ENCODE measurements at places on chromosomes 3 and 15.

GRCh38 chr3:140236836-140237501 lies 302.0 kb downstream of the CLSTN2 start:
- DNase-seq, result no peak

DNA sequence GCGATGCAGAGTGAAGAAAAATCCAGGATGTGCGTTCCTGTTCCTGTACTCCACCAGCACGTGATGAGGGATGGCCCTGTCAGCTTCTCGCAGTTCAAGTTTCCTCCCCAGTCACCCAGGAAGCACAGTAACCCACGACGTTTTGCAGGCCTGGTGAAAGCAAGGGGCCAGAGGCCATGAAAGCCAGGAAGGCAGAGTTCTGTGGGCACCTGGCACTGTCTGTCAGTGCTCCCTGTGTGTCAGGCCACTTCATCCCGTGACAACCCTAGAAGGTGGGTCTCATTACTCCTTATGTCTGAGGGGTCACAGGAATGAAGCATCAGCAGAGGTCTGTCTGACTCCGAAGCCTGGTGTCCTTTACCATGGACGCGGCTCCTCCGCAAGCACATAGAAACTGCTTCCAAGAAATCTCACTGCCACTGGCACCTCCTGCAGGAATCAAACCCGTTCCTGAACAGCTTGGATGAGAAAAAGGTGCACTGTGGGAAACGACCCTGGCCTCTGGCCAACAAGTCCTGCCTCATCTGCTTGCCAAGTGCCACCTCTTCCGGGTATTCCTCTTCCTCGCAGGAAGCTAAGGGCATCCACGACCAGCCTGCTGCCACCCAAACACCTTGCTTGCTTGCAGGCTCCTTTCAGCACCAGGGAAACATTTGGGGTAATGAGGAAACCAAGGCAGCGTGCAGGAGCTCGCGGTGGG lies 14.6 kb downstream of the RAB43 start:
- no peak for DNase-seq

GRCh38 chr15:70064441-70064840 lies 33.3 kb downstream of the TLE3 start:
- DNase-seq, result no peak

GRCh38 chr3:133053532-133053931 lies 15.3 kb downstream of the TMEM108 start:
- DNase-seq, result no peak

DNA sequence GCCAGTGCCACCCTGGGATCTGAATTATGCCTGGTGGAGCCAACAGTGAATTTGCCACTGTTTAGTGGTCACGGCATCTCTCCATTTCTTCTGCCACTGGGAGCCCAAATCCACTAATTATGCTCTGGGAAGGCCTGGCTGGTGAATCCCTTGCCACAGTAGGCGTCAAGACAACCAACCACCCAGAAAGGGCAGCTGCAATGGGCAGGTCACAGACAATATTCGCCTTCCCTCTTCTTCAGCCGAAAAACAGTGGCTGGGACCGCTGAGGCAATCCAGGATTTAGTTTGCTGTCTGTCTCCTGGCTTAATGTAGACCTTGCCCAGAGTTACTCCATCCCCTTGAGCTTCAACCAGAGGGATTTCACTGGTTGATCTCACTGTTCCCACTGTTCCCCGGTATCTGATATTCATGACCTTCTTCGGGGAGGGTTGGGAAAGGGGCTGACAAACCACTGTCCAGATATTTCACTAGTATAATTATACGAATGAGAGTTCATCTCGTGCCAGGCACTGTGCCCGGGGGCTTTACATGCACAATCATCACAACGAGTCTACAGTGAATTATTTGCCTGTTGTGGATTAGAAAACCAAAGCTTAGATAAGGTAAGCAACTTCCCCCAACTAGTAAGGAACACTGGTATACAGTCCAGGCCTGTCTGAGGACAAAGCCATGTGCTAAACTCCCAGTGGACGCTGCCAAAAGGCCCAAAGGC lies 49.9 kb upstream of the RAB6B start:
- DNase-seq, result no peak

DNA sequence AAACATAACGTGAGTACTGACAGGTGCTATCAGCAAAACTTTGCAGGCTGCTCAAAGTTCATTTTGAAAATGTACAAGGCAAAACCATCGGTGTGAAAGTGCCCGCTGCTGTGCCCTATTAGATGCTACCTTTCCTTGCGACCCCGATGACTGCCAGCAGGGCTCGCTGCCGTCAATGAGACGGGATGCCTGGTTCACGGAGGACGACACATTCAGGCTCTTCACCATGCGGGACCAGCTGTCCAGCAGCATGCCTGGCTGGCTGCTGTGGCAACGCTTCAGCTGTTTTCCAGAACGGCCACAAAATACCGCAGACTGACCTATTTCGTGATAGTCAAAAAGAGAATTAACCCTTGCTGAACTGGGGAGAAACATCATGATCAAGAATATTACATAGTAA lies 92.7 kb upstream of the OCA2 start:
- no peak for DNase-seq

DNA sequence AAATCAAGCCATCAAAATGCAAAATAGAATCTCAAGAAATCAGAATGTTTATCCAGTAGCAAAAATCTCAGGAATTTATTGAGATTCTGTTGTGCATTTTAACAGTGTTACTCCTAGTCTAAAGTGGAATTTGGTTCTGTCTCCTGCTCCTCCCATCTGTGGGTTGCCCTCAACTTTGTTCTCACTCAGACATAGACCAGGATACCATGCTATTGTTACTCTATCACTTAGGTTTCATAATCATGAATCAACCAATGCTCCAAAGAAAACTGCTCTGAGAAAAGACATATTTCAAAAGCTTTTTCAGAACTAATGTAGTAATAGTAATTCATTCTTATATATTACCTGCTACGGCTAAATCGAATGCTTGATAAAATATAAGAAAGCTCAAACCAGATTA lies 274.7 kb downstream of the RBMS3 start:
- no peak for DNase-seq

- DNase-seq, result no peak
These were observed 256.0 kb upstream of the STAC start for GRCh38 chr3:36124118-36124796.

- DNase-seq, result no peak
These were observed 393 bp downstream of the ERICH6 start for GRCh38 chr3:150703299-150703755.

- no peak for DNase-seq
These were observed 1.5 kb upstream of the SMAD3 start for GRCh38 chr15:67063689-67064606.

GRCh38 chr3:153026026-153026425 lies 136.0 kb upstream of the RAP2B start:
- DNase-seq, result no peak

DNA sequence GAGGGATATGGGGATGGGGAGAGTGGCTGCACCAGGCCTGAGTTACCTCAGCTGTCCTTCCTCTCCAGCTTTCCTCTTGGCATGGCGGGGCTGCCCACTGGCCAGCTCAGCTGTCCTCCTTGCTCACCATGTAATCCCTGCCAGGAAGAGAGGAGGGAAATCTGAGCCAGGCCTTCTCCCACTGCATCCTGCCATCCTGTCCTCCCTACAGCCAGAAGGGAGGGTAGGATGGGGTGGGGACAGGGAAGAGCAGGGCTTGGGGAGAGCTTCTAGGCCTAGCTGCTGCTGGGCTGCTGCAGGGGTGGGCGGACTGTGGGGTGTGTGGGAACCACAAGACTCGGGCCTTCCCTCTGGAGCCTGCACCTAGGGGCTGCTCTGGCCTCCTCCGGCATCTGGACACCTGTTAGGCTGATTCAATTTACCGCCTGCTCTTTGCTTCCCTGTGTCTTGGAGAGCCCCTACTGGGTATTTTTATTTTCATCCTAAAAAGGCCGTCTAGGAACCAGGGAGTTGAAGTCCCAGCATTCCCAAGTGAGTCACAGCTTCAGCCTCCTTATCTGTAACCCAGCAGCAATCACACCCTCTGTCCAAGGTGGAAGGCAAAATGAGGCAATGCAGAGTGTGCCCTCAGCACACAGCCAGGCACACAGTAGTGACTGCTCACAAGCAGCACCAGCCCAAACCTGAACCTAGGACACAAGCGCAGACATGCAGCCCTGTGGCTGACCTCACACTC lies 13.1 kb upstream of the KY start:
- DNase-seq, result no peak

GRCh38 chr3:176687754-176688153 lies 509.5 kb downstream of the TBL1XR1 start:
- no peak for DNase-seq

DNA sequence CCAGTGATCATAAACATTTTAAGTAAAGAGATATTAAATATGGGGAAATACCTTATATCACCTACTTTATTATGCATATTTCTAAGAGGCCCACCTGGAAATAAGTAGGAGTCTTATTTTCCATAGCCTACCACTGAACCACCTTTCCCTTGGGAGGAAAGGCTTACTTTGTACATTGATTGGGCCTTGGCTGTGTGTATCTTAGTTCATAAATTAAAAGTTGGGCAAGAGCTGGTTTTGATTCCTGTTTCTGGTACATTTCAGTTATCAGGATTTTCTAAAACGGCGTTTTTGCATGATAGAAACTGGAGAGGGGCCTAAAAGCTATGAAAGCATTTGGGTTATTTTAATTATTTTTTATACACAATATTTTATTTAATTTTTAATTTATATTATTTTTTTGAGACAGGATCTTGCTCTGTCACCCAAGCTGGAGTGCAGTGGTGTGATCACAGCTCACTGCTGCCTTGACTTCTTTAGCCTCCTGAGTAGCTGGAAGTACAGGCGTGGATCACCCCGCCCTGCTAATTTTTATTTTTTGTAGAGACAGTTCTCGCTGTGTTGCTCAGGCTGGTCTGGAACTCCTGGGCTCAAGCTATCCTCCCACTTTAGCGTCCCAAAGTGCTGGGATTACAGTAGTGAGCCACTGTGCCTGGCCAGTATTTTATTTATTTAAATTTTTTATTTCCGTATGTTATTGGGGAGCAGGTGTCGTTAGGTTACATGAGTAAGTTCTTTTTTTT lies 2.6 kb downstream of the GMPS start:
- DNase-seq, result no peak

DNA sequence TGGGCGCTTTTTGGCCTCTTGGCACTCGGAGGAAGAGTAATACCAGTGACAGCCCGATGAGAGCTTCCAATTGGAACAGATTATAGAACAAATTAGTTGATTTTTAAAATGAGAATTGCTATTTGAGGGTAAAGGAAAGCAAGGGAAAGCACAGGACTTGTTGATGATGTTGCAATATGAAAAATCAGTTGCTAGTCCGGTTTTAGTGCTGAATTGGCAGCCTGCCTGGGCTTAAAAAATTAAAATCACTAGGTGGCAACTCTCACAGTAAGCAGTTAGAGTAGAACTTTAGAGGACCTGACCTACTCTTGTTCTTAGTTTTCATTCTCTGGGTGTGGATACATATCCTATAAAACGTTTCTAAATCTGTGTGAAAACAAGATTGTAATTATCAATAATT lies 2.1 kb upstream of the SCAANT1 start:
- no peak for DNase-seq

DNA sequence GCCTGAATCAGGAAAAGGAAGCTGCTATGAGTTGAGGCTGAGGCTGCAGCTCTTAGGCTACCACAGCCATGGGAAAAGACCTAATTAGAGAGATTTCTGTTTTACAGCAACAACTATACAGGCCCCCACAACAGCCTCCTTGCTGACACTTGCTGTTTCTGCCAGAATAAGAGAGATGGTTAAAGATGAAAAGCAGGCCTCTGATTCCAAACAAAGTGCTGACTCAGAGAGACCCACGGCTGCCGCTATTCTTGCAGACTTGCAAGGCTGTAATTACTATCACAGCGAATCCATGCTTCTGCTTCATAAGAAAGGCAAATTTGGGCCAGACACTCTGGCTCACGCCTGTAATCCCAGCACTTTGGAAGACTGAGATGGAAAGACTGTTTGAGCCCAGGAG lies 41.8 kb downstream of the MCF2L2 start:
- DNase-seq, result no peak

- DNase-seq, result no peak
These were observed 215.6 kb downstream of the PDCD6IP start for GRCh38 chr3:34013818-34014570.

GRCh38 chr3:46537316-46537715 lies 28.8 kb downstream of the LRRC2 start:
- DNase-seq, result no peak

- no peak for DNase-seq
These were observed 832 bp downstream of the NR2E3 start for GRCh38 chr15:71811036-71811736.

DNA sequence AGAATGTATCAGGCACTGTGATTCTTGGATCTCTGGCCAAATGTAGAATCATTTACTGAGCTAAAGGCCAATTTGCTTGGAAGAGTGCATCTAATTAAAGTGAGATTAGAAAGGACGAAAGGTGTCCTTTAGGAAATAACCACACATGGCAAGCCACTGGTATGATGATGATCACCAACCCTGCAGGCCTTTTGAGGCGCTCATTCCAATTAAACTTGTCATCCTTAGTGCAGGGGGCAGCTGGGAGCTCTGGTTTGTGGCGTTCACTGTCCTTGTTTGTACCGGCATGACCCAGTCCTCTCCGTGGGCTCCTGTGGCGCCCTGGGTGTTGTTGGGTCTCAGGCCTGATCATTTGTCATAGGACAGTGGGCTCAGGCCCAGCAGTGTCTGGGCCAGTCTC lies 11.0 kb downstream of the LIMD1 start:
- DNase-seq, result no peak

DNA sequence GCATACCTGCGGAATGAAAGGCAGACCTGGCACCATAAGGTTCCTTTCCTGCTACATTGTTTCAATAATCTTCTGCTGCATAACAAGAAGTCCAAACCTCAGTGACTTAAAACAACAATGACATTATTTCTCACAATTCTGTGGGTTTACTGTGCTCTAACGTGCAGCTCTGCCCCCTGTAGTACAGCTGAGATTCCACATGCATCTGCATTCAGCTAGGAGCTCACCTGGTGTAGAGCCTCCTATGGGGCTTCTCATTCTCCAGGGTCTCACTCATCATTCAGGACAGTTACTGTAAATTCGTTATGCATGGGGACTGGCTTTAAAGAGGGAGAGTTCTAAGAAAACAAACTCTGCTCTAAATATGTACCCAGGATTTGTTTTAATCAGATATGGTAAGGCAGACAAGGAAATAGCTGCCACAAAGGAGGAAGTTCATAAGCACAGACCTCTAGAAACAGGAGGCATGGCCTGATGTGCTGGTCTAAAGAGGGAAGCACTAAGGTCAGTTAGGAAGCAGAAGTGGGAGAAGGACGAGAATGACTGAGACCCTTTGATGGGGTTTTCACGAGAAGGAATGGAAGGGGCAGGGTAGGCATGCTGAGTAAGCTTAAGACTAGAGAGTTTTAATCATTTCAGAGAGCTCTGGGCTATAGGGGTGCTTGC lies 347.0 kb downstream of the NEK10 start:
- no peak for DNase-seq

GRCh38 chr3:165624761-165625160 lies 212.5 kb downstream of the BCHE start:
- no peak for DNase-seq

Measured in stimulated activated CD4-positive, alpha-beta T cell treated with anti-CD3 and anti-CD28 coated beads, Interleukin-1b, Interleukin-23, amount 100 ng/mL, for 1 hour (primary cell).